ENCODE measurements at places on chromosomes 12 and 14.

- no peak for DNase-seq
Measured at GRCh38 chr14:91935586-91935985, 11.9 kb downstream of the FBLN5 start.

DNA sequence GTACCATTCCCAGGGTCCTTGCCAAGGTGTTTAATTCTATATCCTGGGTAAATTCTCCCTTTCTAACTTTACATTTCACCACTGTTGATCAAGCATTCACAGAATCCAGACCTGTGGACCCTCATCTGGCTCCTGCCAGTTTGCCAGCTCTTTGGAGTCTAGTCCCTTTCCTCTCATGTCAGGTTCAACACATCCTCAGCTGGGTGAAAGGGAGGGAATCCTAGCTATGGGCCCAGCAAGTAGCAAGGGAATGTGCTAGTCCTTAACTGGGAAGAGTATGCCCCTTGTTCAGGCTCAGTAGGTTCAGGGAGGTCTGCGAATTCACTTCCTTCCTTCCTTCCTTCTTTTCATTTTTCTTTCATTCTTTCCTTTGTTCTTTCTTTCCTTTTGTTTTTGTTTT lies 38.2 kb upstream of the HMGA2 start:
- no peak for DNase-seq

GRCh38 chr12:68097386-68097785 lies 62.2 kb downstream of the IFNG start:
- no peak for DNase-seq

DNA sequence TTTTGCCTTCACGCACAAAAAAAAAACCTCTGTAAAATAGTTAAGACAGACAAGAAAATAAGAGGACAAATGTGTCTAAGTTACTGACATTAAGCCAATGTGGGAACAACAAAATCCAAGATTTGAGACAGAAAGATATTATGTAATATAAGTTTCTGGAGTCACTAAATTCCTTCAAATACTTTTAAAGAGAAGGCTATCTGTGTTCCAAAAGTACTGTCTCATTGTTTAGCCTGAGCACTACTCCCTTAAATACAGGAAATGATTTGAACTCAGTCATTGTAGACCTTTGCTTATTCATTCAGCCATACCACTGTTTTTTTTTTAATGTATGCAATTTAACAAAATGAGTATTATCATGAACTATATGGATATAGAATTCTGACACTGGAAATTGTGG lies 82.7 kb upstream of the KITLG start:
- no peak for DNase-seq

- no peak for DNase-seq
Measured at GRCh38 chr14:101499080-101499479, 62.2 kb upstream of the DIO3 start.
